ENCODE measurements at places on chromosomes 2 and 18. TPM values are rescaled to one million over a fixed set of nuclear protein-coding genes. Genes with fewer than 3 reads are reported as not detected.

DNA sequence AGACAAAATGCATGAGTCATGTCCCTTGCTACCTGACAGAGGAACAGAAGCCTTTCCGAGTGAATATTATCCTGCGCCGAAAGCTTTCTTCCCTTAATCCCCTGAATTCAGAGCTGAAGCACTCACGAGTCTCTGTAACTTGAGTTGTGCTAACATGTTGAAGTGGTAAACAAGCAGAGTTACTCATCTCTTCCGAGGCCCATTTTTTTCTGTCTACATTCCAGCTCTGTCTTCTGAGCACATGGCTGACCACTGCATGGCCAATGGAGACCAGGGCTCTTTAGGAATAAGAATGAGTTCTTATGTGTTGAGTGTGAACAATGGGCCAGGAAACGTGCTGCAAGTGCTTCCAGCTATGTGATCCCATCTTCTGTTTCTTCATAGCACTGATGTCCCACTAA lies 73.1 kb upstream of the PID1 start:
- H3K27me3 ChIP-seq = no peaks in the 10 kb centered on the region
- no peaks in the 10 kb centered on the region for H3K36me3 ChIP-seq
- no peaks in the 10 kb centered on the region for H3K4me1 ChIP-seq
- DNase-seq = no peak
- H3K27ac ChIP-seq = no peak overlapping the region

GRCh38 chr2:76839826-76840225 lies 682.4 kb downstream of the LRRTM4 start:
- no peak for DNase-seq
- H3K36me3 ChIP-seq = no peaks in the 10 kb centered on the region
- H3K4me1 ChIP-seq = no peaks in the 10 kb centered on the region

DNA sequence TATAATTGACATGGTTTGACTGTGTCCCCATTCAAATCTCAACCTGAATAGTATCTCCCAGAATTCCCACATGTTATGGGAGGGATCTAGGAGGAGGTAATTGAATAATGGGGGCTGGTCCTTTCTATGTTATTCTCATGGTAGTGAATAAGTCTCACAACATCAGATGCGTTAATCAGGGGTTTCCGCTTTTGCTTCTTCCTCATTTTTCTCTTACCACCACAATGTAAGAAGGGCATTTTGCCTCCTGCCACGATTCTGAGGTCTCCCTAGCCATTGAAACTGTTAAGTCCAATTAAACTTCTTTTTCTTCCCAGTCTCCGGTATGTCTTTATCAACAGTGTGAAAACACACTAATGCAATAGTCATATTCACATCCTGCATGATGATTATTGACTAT lies 1073.3 kb upstream of the CDH2 start:
- H3K27me3 ChIP-seq = no peaks in the 10 kb centered on the region
- H3K4me3 ChIP-seq = no peak overlapping the region
- no peak for DNase-seq
- no peak overlapping the region for H3K27ac ChIP-seq
- H3K4me1 ChIP-seq = no peaks in the 10 kb centered on the region

DNA sequence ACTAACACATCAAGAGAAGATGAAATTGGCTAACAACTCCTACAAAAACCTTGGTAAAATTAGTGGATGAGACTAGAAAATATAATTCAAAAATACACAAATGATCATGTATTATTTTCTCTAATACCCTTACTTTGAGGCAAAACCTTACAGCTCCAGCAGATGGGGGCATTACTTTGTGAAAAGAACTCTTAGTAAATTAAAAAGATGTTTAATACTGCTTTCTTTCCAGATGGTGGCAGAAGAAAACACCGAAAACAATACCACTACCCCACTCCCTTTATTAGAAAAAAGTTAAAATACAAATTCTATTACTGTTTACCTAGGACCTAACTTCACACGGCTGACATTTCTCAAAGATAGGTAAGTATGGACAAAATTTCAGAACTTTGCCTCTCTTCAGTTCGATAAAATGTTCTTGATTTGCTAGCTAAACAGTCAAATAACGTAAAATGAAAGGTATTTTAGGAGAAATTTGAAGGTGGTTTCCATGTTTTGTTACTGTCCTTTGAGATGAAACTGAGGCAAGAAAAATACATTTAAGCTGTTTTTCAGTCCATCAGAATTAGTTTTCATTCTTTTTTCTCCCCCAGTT lies 30.6 kb downstream of the ORC4 start:
- no peaks in the 10 kb centered on the region for H3K4me1 ChIP-seq
- no peak overlapping the region for H3K27ac ChIP-seq
- no peaks in the 10 kb centered on the region for H3K27me3 ChIP-seq
- DNase-seq = no peak
- no peaks in the 10 kb centered on the region for H3K36me3 ChIP-seq

- H3K4me3 ChIP-seq = no peak overlapping the region
- no peaks in the 10 kb centered on the region for H3K4me1 ChIP-seq
- H3K36me3 ChIP-seq = no peaks in the 10 kb centered on the region
- H3K27ac ChIP-seq = no peak overlapping the region
- no peak for DNase-seq
Measured at GRCh38 chr18:34880403-34880802, 160.8 kb upstream of the MAPRE2 start.

The MAL gene
- 0.39 TPM for total RNA-seq

GRCh38 chr18:8709248-8710059 lies 4.1 kb downstream of the MTCL1 start:
- DNase-seq = no peak
- H3K36me3 ChIP-seq = no peaks in the 10 kb centered on the region
- H3K4me3 ChIP-seq = no peak overlapping the region
- no peak overlapping the region for H3K27ac ChIP-seq
- H3K27me3 ChIP-seq = peaks cover 12% of the 10 kb centered on the region

The SMIM21 gene
- total RNA-seq = not detected

DNA sequence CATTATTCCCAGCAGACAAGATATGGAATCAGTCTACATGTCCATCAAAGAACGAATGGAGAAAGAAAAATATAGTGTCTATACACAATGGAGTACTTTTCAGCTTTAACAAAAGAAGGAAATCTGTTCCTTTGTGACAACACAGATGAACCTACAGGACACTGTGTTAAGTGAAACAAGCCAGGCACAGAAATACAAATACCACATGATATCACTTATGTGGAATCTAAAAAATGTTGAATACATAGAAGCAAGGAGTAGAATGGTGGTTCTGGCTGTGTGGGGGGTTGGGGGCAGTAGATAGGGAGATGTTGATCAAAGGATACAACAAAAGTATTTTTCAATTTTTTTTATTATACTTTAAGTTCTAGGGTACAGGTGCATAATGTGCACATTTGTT lies 347.7 kb upstream of the MAP2 start:
- no peak overlapping the region for H3K4me3 ChIP-seq
- H3K4me1 ChIP-seq = no peaks in the 10 kb centered on the region
- H3K36me3 ChIP-seq = no peaks in the 10 kb centered on the region
- DNase-seq = no peak
- no peak overlapping the region for H3K27ac ChIP-seq

GRCh38 chr2:216590780-216591179 lies 42.4 kb upstream of the IGFBP2 start:
- H3K27ac ChIP-seq = peak overlapping the region; percentile 39
- no peaks in the 10 kb centered on the region for H3K4me1 ChIP-seq
- peak; percentile 31 for DNase-seq
- H3K36me3 ChIP-seq = no peaks in the 10 kb centered on the region
- H3K4me3 ChIP-seq = no peak overlapping the region

- no peak for DNase-seq
- H3K27me3 ChIP-seq = no peaks in the 10 kb centered on the region
- H3K4me3 ChIP-seq = no peak overlapping the region
- H3K27ac ChIP-seq = no peak overlapping the region
- no peaks in the 10 kb centered on the region for H3K4me1 ChIP-seq
Measured at GRCh38 chr2:170091436-170091835, 86.5 kb upstream of the MYO3B start.

- peaks cover 44% of the 10 kb centered on the region for H3K4me1 ChIP-seq
- no peak overlapping the region for H3K27ac ChIP-seq
- H3K36me3 ChIP-seq = no peaks in the 10 kb centered on the region
Measured at GRCh38 chr2:85017411-85018048, 46.6 kb downstream of the KCMF1 start.

DNA sequence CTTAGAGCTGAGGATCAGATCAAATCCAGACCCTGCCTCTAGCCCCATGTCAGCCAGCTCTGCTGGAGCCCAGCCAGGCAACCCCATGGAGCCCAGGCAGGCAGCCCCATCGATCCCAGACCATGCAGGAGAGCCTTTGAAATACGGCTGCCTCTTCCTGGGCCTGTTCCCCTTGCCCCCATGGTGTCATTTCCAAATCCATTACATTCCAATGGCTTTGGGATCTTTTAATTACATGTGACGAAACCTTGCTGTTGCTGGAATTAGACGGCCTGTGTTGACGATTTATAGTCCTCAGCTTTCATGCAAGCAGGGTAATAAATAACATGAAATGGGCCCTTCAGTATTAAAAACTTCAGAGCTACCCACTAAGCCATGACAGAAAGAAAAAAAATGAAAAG lies 75.8 kb upstream of the SLC14A2 start:
- no peak for DNase-seq
- no peak overlapping the region for H3K4me3 ChIP-seq
- H3K27me3 ChIP-seq = no peaks in the 10 kb centered on the region
- H3K4me1 ChIP-seq = no peaks in the 10 kb centered on the region
- no peaks in the 10 kb centered on the region for H3K36me3 ChIP-seq

The SOCS6 gene
- 14.2 TPM for total RNA-seq

- H3K27ac ChIP-seq = no peak within 1 kb of the TSS
- H3K4me3 ChIP-seq = peak within 1 kb of the TSS; percentile 37
- peaks cover 5% of the 10 kb centered on the region for H3K27me3 ChIP-seq
- no peaks in the 10 kb centered on the region for H3K4me1 ChIP-seq
- peak; percentile 23 for DNase-seq
Measured at GRCh38 chr2:48755473-48755872, at the start of gene LHCGR. Gene LHCGR (minus strand): TSS chr2:48755724. CDS start chr2:48755671, 53 bp downstream.

DNA sequence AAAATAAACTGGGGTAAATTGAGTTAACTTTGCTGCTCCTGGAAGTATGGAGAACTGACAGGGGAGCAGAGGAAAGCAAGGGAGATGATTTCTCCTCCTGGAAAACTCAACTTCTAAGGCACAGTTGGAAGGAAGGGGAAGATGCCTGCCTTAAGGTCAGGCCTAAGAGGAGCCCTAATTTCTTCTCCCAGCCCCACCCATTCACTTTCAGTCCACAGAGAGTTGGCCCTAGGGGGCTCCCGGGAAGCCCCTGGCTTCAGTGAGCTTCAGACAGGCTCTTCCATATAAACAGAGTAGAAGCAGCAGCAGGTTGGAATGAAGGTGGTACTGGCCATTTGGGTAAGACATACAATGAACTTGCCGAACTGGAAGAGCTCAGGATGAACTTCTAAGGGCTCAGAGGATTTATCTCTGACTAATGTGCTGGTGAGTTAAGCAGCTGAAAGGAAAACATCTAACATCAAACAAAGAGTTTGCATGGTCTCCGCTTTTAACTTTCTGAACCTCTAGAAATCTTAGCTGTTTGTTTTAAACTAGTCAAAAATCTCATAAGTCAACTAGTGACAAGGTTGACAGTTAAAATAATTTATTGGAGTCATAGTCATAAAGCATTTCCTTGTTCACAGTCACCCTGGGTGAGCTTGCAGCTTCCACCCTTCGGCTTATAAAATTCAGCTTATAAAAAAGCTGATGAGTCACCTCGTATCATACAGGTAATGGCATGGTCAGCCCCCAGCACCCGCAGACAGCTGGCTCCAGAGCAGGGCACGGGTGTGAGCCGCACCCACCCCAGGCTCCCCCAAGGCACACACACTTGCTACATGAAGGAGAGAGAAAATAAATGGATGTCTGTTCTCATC lies 9.8 kb downstream of the MALL start:
- no peaks in the 10 kb centered on the region for H3K36me3 ChIP-seq
- H3K27me3 ChIP-seq = peaks cover 6% of the 10 kb centered on the region
- no peak overlapping the region for H3K27ac ChIP-seq

DNA sequence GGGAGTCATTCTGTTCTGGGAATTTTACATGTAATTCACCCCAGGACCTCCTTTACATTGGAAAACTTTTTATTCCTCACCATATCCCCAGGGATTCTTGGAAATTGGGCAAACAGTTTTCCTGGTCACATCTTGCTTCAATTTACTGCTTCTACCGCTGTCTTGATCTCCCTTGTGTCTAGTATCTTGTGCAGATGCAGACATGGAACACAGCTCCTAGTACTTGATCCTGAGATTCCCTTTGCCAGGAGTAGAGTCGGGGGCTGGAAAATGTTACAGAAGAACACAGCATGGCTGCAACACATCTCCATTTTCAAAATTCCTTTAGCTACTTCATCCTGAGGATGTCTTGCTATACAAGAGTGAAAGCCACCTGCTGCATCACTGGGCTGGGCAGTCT lies 472.8 kb downstream of the PLCL1 start:
- no peaks in the 10 kb centered on the region for H3K4me1 ChIP-seq
- H3K27ac ChIP-seq = no peak overlapping the region
- no peak overlapping the region for H3K4me3 ChIP-seq
- no peaks in the 10 kb centered on the region for H3K27me3 ChIP-seq
- no peak for DNase-seq

The TUBB8B gene
- total RNA-seq = 1.1 TPM

The COA5 gene
- total RNA-seq = 44.9 TPM

The COL4A3 gene
- total RNA-seq = 20.2 TPM

The MYO5B gene
- total RNA-seq = 3.7 TPM

DNA sequence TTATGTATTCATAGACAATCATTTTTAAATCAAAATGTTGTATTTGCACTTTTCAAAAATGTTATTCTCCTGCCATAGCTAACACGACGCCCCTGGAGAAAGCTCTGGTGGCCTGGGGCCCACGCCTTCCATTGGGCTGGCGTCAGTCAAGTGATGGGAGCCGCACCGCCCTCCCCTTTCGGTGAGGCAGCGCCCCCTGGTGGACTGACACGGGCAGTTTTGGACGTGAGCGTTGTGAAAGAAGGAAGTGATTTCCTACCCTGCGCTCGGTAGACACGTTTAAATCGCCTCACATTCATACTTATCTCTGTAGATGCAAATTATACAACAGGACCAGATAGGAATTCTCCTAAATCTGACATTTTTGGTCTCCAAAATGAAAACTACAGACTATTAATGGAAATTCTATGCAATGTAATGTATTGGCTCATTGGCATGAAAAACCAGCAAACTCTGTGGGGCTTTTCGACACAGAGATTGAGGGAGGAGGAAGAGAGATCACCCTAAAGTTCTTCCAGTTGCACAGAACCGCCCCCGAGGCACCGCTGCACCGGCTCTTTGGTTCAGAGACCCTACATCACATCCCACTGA lies 326.2 kb upstream of the SOX11 start:
- H3K27me3 ChIP-seq = no peaks in the 10 kb centered on the region
- H3K4me1 ChIP-seq = peaks cover 3% of the 10 kb centered on the region
- H3K4me3 ChIP-seq = no peak overlapping the region

- no peak overlapping the region for H3K4me3 ChIP-seq
- no peaks in the 10 kb centered on the region for H3K36me3 ChIP-seq
- H3K27ac ChIP-seq = no peak overlapping the region
- peaks cover 6% of the 10 kb centered on the region for H3K4me1 ChIP-seq
- DNase-seq = no peak
Measured at GRCh38 chr2:52931660-52932059, 835.9 kb upstream of the CHAC2 start.

The WDPCP gene
- 10.3 TPM for total RNA-seq
